A673 (cell line): ENCODE measurements at places on chromosomes 6 and 20.
A peak's percentile ranks its signal among the peaks of the same experiment; 100 is the strongest.

DNA sequence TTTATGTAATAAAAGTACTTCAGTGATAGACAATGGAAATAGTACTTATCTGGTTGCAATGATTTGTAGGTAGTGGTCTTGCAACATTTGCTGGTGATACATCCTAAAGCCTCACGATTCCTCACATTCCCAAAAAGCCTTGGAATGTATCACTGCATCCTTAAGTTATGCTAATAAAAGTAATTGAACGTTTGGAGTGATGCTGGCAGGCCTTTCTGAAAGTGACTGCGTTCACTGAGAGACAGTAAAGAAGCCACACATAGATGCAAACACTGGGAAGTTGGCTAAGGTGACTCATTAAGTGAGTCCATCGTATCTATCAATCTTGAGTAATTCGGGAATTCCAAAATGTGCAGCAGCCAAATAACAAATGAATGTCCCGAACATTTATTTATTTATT, 444.1 kb upstream of the SOX4 start:
- DNase-seq: no peak

GRCh38 chr6:37862430-37862829, 42.9 kb downstream of the ZFAND3 start:
- no peak for DNase-seq

- DNase-seq: no peak
These were observed 17.7 kb upstream of the MYB start for GRCh38 chr6:135163440-135163738.

- peak; percentile 70 for DNase-seq
These were observed 205.7 kb downstream of the DOK5 start for GRCh38 chr20:54680872-54681619.
